ENCODE measurements at places on chromosomes 13 and 19. TPM values are rescaled to one million over a fixed set of nuclear protein-coding genes. Genes with fewer than 3 reads are reported as not detected.

Gene KCNRG
- 4.9 TPM for total RNA-seq

Gene NOTCH3
- 1.6 TPM for total RNA-seq

Gene TTC9B
- total RNA-seq: not detected

Gene ZNF468
- 30.1 TPM for total RNA-seq

Gene NLRP12
- total RNA-seq: under 0.01 TPM

Gene ATXN8OS
- not detected for total RNA-seq

Gene ZNF682
- total RNA-seq: 2.3 TPM

Gene IGSF23
- total RNA-seq: not detected

Gene FBXL3
- 111 TPM for total RNA-seq
